Hematopoietic multipotent progenitor cell (in vitro differentiated cells): ENCODE measurements at places on chromosomes 6 and 20.

- DNase-seq = peak; percentile 78
Measured at GRCh38 chr6:28488916-28489365, 26.7 kb downstream of the GPX6 start.

GRCh38 chr6:136429264-136430065 is 120.8 kb downstream of the MAP7 start:
- no peak for DNase-seq

- DNase-seq = no peak
Measured at GRCh38 chr6:148598724-148599123, 148.1 kb upstream of the UST start.

DNA sequence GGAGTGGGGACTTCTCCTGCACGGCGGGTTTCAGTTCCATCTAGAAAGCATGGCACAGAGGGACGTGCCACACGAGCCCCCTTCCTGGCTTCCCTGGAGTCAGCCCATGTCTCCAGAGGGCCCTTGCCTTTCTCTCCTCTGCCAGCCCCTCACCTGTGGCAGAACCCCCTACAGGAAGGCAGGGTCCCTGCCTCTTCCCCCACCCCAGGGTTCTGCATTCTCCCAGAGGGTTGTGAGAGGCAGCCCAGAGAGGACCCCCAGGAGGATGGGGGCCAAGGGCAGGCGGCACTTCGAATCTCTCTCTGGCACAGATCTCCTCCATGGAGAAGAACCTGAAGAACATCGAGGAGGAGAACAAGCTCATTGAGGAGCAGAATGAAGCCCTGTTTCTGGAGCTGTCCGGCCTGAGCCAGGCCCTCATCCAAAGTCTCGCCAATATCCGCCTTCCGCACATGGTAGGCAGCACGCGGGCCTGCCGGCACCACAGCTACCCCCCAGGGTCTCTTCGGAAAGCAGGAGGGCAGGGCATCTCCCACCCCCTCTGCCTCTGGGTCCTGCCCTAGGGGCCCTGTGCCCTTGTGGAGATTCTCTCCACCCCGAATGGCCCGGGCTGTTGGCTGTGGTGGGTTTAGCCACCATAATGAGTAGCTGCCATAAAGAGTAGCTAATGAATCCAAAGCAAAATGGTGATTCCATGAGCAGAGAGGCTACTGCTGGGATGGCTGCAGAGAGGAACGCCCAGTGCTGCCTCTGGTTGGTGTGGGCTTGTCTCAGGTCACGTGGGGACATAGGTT is 15.9 kb upstream of the PCMTD2 start:
- DNase-seq = no peak

GRCh38 chr20:41432746-41433145 is 66.1 kb upstream of the EMILIN3 start:
- DNase-seq = no peak
